Stimulated activated CD4-positive, alpha-beta T cell treated with anti-CD3 and anti-CD28 coated beads, Interleukin-15, amount 100 ng/mL, for 1 hour (primary cell): ENCODE measurements at places on chromosomes 12 and 14.

- no peak for DNase-seq
Observed at GRCh38 chr12:112161711-112162110, 36.4 kb downstream of the TRAFD1 start.

GRCh38 chr12:71772735-71773134, 18.1 kb downstream of the RAB21 start:
- DNase-seq = no peak

- no peak for DNase-seq
Observed at GRCh38 chr14:100290607-100291304, 15.5 kb downstream of the SLC25A29 start.

- no peak for DNase-seq
Observed at GRCh38 chr12:106179086-106179485, 40.3 kb upstream of the NUAK1 start.

GRCh38 chr12:68234140-68234539, 8.5 kb upstream of the IL26 start:
- no peak for DNase-seq

GRCh38 chr12:127885954-127886750, 380.8 kb upstream of the TMEM132C start:
- no peak for DNase-seq

DNA sequence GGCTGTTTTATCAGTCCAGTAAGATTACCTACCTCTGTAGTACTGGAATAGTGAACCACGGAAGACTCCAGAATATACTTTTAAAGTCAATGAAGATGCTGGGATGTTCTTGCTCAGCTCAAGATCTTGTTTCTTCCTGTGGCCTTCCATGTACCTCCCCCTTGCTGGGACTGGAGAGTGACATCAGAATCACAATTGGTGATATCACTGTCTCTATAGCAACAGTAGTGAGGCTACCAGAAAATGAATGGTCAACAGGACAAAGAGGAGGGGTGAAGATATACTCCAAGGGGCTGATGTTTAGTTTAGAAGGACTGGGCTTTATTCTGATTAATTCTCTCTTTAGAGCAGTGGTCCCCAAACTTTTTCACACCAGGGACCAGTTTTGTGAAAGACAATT, 3.8 kb downstream of the AKAP3 start:
- DNase-seq = no peak

GRCh38 chr14:101367421-101368261, 193.7 kb upstream of the DIO3 start:
- no peak for DNase-seq

DNA sequence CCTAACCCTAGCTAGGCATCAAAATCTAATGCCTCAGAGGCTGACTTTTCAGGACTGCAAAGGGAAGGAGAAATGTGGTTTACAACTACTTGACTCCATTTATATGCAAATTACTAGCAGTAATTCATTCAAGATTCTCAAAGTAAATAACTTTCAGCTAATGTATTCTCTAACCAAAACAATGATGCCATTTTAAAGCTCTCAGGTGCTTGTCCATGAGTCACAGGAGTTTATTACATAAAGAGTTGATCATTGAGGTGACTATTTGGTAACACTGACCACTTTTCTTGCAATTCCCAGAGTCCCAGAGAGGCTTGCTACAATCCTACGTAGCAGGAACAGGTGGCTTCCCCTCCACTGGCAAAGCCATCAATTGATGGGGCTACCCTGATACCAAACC, 109.0 kb upstream of the SLC35F4 start:
- DNase-seq = no peak

- peak; percentile 46 for DNase-seq
Observed at GRCh38 chr14:65412856-65413738, 567 bp downstream of the FUT8 start.

DNA sequence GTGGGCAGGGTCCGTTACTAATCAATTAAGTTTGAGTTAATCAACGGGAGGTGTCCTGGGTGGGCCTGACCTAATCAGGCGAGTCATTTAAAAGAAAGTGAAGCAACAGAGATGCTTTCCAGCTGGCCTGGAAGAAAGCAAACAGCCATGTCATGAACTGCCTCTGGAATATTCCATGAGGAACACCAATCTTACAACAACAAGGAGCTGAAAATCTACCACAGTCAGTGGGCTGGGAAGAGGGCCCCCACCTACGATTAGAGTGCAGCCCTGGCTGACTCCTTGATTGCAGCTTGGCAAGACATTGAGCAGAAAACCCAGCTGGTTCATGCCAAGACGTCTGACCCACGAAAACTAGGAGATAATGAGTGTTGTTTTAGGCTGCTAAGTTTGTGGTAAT, 56.2 kb downstream of the SSPN start:
- DNase-seq = no peak

GRCh38 chr12:114562654-114563053, 121.3 kb downstream of the TBX3 start:
- DNase-seq = no peak

GRCh38 chr12:110348431-110349059, 55.0 kb downstream of the ANAPC7 start:
- no peak for DNase-seq
